Choroid plexus epithelial cell (primary cell): ENCODE measurements at places on chromosomes 11 and 22.

DNA sequence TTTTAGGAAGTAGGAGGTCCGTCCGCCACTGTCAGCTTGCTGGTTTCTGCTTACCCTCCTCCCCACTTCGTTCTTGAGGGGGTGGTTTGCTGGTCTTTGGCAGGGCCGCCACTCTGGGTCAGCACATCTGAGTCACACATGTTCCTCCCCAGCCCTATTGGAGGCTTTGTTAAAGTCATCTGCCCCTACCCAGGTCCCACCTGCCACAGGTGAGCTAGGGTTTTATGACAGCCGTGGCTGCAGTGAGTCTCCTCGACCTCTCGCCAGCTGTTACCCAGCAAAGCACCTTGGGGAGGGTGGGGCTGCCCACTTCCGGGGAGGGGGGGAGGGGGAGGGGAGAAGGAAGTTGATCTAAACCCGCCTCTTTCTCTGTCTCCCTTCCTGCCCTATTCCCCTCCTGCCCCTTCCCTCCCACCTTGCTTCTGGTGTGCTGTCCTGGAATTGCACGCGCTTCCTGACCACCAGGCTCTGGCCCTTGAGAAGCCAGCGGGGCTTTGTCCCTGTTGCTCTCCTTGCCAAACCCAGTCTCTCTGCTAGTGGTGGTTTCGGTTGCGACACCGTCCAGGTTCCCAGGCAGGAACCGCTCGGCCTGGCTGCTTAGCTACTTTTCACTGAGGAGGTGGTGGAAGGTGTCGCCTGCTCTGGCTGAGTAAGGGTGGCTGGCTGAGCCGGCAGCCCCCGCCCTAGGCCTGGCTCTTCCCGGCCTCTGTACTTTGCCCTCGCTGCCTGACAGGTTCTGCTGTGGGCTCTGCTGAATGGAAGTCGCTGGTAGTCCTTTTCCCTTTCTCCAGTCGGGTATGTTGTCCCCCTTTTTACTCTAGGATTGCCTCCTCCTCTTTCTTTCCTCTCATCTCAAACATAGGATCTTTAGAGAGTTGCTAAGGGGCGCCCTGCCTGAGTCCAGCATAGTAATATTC is 28.5 kb downstream of the RCOR2 start:
- peak; percentile 65 for DNase-seq

- DNase-seq, result no peak
These were observed 60.5 kb upstream of the SLC5A12 start for GRCh38 chr11:26782220-26782965.

DNA sequence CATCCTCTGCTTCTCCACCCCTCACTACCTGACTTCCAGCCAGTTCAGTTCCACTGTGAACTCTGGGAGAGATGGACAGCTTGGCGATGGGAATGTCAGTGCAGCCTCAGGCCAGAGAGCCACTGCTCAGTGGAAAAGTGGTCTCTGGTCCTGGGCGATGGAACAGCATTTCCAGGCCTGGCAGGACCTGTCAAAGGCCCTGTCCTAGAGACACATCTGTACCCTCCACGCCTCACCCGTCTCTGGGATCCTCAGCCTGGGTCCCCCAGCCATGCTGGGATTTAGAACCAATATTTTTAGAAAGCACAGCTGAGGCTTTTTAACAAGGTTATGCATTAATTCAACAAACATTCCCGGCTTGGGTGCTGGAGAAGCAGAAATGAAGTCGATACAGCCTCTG is 165.7 kb downstream of the MN1 start:
- DNase-seq, result no peak

DNA sequence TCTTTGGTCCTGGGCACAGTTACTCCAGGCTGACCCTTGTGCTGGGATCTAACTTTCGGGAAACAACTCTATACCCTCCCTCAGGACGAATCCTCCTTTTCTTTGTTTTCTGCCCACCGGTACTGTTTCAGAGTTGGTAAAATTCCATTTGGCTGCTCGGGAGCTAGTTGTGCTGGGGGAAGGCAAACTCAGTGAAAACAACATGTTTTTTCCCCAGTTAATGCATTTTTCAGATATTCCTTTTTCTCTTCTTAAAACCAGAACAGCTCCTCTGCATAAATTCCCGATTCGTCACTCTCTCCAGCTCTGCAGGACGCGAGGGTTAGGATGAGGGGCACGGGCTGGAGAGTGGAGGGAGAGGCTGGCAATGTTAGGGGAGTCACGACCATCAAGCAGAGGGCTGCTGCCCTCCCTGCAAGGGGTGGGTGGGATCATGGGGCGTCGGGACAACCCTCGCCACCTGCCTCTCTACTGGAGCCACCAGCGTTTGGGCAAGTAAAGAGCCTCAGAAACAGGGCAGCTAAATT is 31.3 kb downstream of the LRRC10B start:
- no peak for DNase-seq

- no peak for DNase-seq
These were observed 1.2 kb upstream of the IL18 start for GRCh38 chr11:112165049-112165448.

GRCh38 chr11:126378763-126379162 is 23.3 kb downstream of the ST3GAL4 start:
- peak; percentile 89 for DNase-seq

DNA sequence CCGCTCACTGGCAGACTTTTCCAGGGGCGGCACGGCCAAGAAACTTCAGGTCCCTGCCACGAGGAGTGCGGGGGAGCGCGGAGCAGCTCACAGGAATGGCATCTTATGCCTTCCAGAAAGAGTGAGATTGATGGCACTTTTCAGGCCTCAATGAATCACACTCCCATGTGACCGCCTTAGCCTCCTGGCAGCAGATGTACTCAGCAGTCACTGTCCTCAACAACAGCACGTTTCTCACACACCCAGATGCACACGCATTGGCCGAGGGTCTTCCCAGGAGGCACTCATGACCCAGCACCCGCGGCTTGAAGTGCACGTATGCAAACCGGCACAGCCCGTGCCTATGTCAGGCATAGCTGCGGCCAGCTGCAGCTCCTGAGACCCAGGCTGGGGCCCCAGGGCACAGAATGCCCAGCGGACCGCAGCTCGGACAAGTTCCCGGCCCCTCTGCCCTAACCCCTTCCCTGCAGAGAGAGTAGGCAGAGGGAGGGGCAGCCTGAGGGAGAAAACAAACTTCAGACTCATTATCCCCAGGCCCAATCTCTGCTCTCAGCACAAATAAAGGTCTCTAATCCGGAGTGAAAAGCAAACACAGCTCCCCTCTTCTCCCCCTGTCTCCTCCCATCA is 48.3 kb downstream of the RPUSD4 start:
- DNase-seq, result peak; percentile 16

- peak; percentile 56 for DNase-seq
These were observed 3.3 kb downstream of the MTMR2 start for GRCh38 chr11:95920460-95921105.

DNA sequence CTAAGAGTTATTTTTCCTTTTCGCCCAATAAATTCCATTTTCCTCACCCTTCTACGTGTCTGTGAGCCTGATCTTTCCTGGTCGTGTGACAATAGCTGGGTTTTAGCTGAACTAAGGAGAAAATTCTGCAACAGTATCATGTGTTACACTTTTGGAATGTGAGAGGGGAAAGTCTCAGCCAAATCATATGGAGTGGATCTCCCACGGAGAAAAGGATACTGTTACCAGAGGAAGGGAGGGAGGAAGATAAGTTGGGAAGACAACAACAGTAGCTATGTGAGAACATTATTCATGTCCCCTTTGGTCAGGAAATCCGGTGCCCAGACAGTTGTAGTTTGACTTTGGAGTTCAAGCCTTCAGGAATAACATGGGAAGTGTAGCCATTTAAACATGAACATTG is 584.0 kb upstream of the RAG2 start:
- DNase-seq, result no peak

- no peak for DNase-seq
These were observed 3.2 kb upstream of the PTDSS2 start for GRCh38 chr11:446891-447290.
